ENCODE measurements at places on chromosomes 4 and X.

GRCh38 chrX:52576946-52577345, 60.1 kb upstream of the XAGE1B start:
- DNase-seq = no peak

DNA sequence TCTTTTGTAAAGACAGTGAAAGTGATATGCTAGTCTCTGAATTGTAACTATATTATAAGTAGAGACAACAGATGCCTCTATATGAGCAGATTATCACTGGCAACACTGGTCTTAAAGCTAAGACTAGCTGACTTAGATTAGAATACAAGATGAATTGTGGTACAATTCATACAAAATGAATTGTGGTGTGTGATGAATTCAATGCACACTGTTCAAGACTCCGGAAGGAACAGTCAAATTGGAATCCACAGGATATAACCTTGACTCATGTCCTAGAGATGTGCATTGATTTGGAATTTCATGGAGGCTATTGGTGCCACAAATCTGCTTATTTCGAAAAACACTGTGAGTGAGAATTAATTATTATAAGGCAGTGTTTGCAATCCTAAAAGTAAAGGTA, 701.8 kb downstream of the PCDH7 start:
- DNase-seq = no peak

DNA sequence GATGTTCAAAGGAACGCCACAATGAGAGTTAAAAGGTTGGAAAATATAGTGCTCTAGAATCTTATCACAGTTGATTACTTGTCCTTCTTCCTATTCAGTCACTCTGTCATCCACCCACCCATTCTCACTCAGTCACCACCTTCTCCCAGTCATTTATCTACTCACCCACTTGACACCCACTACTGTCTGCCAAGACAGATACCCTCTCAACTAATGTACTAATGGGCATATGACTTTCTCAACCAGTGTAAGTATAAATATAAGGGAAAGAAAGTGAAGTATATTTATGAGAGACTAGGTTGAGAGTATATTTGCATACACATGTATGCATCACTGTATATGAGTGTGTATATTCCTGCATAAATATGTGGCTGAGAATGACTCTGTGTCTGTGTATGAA, 20.0 kb downstream of the MID2 start:
- no peak for DNase-seq

DNA sequence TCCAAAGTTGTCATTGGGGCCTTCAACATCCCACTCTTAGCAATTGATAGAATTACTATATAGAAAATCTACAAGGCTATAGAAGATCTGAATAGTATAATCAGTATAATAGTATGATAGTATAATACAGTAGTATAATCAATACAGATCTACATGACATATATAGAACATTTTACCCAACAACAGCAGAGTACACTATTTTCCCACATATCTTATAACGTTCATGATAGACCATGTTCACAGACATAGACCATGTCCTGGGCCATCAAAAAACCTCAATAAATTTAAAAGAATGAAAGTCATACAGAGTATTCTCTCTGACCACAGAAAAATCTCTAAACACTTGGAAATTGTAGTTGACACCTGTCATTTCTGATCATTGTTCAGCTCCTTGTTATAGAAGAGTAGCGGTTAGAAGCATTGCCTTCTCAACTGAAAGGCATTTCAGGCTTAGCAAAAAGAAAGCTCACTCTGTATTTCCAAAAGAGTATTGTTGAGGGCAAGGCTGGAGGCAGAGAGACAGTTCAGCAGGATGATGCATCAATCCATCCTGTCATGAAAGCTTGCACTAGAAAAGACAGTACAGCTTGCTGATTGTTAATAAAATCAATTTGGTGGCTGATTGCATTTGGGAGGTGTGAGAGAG, 38.8 kb upstream of the ARMCX5 start:
- no peak for DNase-seq

GRCh38 chr4:26491449-26492170, 1.3 kb upstream of the CCKAR start:
- DNase-seq = no peak

DNA sequence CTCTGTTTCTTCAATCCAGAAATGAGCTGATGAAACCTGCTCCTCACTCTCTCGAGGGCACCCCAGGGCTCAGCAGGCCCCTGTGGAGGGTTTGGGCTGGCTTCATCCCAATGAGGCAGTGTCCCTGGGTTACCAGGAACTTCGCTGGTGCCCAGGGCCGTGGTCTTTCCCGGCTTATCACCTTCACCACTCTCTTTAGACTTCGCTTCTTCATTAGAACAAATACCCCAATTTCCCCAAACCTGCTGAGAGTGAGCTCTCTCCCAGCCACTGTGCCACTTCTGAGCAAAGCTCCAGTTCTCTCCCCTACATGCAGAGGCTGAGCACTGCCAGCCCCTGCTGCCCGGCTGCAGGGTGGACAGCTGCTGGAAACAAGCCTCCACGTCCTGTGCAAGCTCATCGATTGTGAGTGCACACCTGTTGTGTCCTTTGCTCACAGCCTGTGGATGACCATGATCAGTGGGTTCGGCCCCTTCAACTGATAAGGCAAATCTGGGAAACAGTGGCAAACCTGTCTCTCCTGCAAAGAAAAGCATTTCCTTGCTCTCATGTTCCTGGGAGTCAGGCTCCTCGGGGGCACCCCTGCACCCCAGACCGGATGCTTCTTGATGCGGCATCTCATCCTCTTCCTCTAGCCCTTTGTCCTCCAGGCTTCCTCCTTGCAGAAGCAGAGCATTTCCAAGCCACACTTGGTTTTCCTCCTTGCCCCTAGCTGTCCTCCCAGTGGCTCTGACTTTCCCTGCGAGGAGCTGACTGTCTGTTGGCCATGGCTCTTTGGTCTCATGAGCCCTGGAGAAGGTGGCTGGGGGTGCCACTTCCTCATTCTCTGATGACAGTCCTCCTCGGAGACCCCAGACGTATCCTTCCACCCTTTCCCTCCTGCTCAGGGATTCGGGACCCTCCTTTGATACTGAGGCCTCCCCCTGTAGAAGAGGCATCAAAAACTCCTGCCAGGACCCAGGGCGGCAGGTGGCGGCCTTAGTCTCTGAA, 28.7 kb downstream of the C4orf50 start:
- no peak for DNase-seq

DNA sequence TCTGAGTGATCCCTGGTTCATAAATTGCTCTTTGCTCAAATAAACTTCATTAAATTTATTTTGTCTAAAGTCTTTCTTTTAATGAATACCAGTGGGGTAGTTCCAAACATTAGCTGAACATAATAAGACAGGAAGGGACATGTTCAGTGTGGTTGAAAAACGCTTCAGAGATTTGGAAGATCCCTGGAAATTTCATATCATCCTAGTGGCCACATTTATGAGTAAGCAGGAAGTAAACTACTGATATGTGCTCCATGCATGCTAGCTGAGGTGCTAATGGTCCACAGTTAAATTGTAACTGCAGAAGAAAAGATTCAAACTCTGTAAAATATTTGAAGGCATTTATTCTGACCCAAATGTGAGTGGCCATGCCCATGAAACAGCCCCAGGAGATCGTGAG, 1328.7 kb downstream of the ADGRL3 start:
- no peak for DNase-seq

GRCh38 chr4:144171697-144172096, 31.2 kb upstream of the GYPA start:
- DNase-seq = no peak

GRCh38 chr4:15402974-15403373, 24.9 kb upstream of the C1QTNF7 start:
- DNase-seq = no peak

DNA sequence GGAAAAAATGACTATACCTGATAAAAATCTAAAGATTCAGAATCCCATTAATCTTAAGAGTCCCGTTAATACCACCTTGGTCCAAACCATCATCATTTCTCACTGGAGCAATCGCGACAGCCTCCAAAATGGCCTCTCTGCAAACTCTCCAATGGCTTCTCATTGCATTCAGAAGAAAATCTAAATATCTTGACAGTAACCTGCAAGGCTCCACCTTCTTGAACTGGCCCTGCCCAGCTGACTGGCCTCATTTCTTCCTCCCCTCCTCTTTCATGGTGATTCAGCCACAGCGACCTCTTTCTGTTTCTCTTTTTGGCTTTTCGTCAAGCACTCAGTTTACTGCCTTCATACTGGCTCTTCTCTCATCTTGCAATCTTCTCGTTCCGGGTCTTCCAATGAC, 56.2 kb upstream of the GPRIN3 start:
- DNase-seq = no peak

- no peak for DNase-seq
Observed at GRCh38 chrX:53939127-53939526, 105.1 kb downstream of the PHF8 start.

GRCh38 chr4:115851918-115852766, 738.7 kb upstream of the NDST4 start:
- DNase-seq = peak; percentile 30

DNA sequence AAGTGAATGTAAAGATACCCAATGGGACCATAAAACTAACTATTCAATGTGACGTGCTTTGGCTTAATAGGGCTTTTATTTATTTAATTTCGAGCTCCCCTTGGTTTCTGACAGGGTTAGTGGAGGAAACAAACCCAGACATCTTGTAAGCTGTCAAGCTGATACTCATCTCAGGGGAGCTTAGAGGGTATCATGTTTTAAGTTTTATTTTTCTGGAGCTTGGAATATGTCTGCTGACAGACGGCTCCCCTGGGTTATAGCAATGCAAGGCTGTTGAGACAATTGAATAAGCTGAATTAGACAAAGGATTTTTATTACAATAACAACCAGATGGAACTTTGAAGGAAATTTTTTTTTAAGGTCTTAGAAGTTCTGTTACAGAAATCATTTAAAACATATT, 456.5 kb downstream of the IL1RAPL1 start:
- no peak for DNase-seq

DNA sequence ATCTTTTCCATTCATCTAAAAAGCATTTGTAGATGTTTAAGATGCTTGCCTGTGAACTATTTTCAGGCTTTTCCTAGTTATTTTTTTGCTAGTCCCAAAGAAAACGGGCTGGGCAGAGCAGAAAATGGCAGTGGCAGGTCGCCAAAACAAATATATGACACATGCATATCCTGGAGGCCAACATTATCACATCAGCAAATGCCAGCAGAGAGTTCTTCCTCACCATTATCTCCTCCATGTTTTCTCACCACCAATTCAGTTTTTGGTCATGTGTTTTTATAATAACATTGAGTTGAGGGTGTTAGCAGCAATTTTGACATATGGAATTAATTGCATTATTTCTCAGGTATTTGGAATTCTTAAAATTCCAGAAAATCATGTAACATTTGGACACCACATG, 97.9 kb upstream of the EOLA2 start:
- DNase-seq = no peak

GRCh38 chr4:184848510-184848909, 22.7 kb upstream of the ACSL1 start:
- no peak for DNase-seq

DNA sequence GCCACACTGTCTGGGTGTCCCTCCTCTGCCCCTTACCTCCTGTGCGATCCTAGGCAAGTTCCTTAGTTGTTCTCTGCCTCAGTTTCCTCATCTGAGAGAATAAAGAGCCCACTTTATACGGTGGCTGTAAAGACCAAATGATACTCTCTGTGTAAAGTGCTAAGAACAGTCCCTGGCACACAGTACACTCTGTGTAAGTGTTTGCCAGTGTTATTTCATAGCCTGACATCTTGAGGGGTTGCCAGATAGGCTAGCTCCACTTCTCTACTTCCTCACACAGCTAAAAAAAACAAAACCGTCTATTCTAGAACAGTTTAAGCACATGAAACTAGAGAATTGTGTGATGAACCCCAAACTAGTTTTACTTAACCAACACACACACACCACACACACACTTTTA, 17.1 kb downstream of the SPON2 start:
- no peak for DNase-seq

DNA sequence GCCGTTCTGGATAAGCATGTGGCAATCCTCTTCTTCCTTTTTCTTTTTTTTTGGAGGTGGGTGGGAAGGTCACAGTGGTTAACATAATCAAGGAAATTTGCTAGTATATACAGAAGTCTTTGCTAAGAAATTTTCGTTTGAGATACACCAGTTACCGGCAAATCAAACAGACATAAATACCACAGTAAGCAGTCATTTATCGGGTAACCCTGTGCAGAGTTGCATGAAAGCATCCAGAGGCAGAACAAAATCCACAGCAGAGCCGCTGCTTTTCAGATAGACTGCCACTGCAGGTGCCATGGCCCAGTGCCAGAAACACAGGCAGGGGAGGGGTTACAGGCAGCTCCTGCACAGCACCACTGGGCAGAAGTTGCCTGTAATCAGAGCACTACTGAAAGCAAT, 179.1 kb upstream of the MAB21L2 start:
- peak; percentile 82 for DNase-seq

DNA sequence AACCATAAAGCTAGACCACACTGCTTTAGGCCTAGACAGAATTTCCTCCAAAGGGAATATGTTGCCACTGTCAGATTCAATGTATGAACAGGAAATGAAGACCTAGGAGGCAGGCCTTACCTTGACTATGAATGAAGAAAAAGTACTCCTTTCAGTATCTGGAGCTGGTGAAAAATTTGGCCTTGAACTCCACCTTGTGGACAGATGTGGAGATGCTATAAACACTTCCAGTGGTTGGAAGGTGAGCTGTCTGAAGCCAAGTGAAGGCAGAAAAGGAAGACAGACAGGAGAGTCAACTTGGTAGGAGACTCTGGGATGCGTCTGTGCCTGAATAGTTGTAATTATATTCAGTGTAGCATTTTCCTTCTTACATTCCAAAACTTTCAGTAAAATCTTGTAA, 17.2 kb downstream of the SPIN3 start:
- peak; percentile 41 for DNase-seq

DNA sequence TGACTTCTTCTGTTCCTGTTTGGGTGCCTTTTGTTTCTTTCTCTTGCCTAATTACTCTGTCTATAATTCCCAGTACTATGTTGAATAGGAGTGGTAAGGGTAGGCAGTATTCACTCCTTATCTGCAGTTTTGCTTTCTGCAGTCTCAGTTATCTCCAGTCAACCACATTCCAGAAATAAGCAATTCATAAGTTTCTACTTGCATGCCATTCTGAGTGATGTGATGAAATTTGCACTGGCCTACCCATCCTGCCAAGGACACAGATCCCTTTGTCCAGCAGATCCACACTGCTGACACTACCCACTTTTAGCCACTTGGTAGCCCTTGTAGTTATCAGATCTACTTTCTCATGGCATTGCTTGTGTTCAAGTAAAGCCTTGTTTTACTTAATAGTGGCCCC, 971.6 kb upstream of the INTU start:
- no peak for DNase-seq

- no peak for DNase-seq
Observed at GRCh38 chr4:147815741-147816140, 83.9 kb downstream of the ARHGAP10 start.

DNA sequence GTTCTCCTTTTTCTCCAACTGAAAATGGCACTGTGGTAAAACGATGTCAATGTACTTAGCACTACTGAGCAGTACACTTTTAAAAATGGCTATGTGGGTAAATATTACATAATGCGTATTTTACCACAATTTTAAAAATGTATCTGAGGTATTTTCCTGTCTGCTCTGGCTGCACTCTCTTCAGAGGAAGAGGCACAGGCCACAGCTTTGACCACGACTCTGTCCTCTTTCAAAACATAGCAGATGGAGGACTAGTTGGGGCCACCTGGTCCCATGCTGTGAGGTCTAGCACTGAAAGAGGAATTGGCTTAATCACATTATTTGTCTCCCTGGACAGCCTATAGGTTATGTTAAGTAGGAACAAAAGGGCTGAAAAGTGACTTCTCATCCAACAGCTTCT, 5.2 kb downstream of the KCNE5 start:
- DNase-seq = no peak
